ENCODE measurements at places on chromosomes 1 and 21.

GRCh38 chr21:26368591-26369320, 198.2 kb upstream of the APP start:
- no peak for DNase-seq

DNA sequence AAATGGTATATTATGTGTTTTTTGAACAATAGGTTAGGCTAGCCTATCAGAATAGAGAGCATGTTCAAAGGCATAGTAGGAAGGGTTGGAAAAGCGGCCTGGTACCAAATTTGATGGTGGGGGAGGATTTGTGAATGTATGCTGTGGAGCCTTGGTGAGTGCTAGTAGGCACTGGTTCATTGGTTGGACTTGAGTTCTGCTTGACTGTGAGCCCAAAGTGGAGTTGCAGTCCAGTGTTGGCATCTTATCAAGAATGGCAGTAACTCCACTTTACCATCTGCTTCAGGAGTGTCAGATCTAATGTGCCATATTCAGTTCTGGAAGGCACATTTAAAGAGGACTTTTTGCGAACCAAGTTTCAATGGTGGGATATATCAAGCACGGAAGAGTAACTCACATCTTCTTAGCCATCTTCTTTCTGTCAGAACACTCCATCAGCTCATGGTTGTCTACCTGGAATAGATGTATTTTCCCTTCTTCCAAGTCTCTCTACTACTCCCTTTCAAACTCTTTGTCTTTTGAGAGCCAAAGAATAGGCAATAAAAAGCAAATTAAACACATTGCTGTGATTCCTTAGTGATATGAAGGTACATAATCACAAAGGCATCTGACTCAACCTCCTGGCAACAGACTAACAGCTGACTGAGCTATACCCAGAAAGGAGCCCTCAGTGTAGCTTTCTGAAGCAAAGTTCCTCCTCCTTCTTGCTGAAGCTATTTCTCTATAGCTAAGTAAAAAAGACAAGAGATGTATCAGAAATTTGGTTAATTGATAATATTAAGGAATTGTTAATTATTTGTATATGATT, 21.7 kb downstream of the LRRC8B start:
- DNase-seq = no peak

GRCh38 chr1:230231774-230232145, 164.7 kb downstream of the GALNT2 start:
- DNase-seq = no peak

GRCh38 chr1:238727670-238728069, 658.7 kb upstream of the CHRM3 start:
- no peak for DNase-seq

GRCh38 chr1:78385744-78386462, 104.9 kb upstream of the PTGFR start:
- DNase-seq = no peak

DNA sequence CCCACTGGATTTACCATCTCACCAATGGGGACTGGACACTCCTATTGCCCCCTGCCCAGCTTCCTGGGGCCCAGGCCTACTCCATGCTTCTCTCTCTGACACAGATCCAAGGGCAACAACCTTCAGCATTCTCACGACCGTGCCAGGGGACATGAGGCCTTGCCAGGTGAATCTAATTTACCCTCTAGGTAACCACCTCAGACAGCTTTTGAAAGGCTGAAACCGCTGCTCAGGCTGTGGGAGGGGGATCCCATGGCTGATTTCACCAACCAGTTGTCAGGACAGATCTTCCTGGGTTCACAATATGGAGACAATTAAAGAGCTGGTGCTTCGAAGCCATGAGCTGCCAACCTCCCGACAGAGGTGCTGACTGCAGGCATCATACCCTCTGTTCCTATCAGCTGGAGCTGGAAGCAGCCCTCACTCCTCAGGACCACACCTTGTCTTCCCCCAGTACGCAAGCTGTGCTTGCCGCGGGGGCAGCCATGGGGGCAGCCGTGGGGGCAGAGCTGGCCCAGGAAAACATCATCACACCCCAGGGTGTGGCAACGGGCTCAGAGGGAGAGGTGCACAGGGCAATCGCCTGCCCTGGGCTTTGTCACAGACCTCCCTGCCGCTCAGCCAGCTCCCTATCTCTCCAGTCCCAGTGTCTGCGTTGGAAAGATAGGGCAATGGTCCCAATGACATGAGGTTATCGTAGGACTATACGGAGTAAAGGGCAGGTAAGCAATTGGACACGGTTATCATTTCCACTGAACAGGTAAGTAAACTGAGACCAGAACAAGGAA, 120.2 kb downstream of the DMRTB1 start:
- DNase-seq = peak; percentile 2

DNA sequence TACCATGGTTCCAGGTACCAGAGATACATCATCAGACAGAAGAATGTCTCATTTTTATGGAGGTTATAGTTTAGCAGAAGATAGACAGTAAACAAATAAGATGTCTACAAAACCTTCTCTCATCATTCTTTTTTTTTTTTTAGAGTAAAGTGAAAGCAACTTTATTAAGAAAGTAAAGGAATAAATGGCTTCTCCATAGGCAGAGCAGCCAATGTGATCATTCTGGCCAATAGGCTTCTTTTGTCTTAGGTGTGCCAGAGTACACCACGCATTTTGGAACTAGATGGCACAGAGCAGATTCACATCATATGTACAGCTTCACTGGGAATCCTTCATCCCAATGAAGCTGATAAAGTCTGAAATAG, 428.2 kb downstream of the SMYD3 start:
- no peak for DNase-seq

- DNase-seq = no peak
Measured at GRCh38 chr1:116316373-116316772, 56.7 kb upstream of the ATP1A1 start.

DNA sequence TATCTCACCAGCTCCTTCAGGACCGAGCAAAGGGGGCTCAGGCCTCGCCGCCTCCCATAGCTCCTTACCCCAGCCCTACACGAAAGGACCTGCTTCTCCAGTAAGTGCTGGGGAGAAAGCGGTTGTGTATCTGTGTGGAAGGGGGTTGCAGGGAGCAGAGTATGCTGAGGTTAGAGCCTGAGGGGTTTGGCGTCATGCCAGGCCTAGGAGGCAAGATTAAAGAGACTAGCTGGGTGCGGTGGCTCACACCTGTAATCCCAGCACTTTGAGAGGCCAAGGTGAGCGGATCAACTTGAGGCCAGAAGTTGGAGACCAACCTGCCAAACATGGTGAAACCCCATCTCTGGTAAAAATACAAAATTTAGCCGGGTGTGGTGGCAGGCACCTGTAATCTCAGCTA, 14.1 kb upstream of the RASSF5 start:
- no peak for DNase-seq

GRCh38 chr1:44575396-44575795, 98.9 kb downstream of the TMEM53 start:
- no peak for DNase-seq

DNA sequence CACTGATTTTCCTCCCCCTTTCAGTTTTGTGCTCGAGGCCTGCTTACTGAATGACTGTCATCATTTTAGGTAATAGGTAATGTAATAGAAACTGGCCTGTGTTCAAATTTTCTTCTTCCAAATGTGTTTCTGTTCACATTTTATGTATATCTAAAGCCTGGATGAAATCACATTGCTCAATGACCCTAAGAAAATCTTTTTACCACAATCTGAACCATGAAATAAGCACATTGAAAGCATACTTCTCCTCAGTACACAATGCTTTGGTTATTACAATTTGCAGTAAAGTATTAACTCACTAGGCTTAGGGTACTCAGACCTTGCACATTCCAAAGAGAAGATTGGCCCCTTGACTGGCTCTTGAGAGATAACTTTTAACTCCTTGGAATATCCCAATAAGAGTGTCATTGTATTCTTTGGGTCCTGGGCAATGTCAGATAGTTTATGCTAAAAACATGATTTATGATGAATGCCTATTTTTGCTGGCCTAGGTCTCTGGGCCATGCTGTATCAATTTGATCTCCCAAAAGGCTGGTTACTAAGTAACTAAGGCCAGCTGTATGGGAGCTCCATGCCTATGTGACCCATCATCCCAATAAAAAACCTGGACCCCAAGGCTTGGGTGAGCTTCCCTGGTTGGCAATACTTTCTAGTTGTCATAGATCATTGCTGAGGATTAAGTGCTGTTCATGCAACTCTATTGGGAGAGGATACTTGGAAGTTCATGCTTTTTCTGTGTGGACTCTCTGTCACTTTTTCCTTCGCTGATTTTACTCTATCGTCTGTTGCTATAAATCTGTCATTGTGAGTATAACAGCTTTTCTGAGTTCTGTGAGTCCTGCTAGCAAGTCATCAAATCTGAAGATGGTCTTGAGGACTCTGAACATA, 293.9 kb downstream of the GRIK1 start:
- DNase-seq = no peak

GRCh38 chr1:203871114-203871880, 9.9 kb downstream of the SNRPE start:
- DNase-seq = no peak

- no peak for DNase-seq
Measured at GRCh38 chr1:16298653-16299052, 53.6 kb downstream of the FBXO42 start.

- no peak for DNase-seq
Measured at GRCh38 chr1:216142921-216143320, 280.3 kb downstream of the USH2A start.

GRCh38 chr1:201327687-201328240, 44.5 kb downstream of the PKP1 start:
- DNase-seq = no peak

- no peak for DNase-seq
Measured at GRCh38 chr21:29218749-29219148, 80.0 kb upstream of the BACH1 start.

DNA sequence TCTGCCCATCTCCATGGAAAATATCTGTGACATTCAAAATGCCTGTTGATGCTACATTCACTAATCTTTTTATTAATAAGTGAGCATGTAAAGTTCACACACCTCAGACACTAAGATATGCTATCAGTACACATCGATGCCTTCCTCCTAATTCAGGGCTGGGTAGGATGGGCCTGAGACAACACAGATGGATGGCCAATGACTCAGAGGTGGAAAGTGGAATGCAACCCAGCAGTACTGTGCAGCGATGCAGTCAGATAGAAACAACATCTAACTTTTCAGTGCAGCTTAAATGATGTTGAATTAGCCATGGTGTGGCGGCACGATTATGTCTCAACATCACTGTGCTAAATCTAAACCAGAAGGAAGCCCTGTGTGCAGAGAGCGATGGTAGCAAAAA, 161.6 kb upstream of the KCNJ15 start:
- no peak for DNase-seq

- no peak for DNase-seq
Measured at GRCh38 chr1:204188959-204189639, 7.2 kb downstream of the KISS1 start.

DNA sequence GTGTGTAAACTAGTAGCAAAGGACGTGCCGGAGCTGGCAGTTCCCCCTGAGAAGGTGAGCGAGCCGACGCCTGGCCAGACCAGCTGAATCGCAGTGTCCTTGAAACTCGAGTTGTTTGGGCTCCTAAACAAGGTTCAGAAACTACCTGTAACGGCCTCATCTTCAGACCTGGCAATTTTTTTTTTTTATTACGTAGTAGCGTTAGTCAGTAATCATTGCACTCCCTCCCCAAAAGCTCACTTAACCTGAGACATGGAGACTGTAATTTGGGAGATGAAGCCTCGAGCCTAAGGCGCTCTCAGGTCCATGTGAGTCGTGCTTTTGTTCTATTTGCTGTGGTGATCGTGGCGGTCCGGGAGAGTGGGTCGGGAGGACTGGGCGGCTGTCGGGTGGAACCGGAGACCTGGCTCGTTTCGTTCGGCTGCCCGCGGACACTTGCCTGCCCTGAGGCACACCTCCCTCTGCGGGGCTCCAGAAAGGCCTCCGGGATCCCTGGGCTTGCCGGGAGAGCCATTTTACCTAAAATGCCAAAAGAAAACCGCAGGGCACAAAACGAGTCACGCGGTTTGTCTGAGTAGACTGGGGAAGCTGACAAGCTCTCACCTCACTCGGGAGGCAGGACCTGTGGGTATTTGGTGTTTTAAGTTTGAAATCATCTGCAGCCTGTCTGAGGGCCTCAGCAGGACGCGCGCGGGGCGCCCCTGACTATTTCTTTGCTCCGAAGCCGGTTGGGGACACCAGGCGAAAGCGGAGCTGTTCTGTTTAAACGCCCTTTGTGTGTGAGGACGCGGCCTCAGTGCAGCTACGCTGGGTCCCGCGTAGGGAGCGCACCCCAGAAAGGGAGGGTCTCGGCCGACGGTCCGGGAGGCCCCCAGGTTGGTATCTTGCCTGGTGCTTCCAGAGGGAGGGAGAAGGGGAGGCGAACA, 722 bp downstream of the LHX8 start:
- no peak for DNase-seq

Data from natural killer cell treated with Interleukin-12 subunit alpha and Interleukin-12 subunit beta and Interleukin-15 and Interleukin-18, amount 100 ng/mL, for 72 hours (primary cell).